NCI-H1417 treated with DMSO at 0.1 percent for 48 hours (cell line): ENCODE measurements at places on chromosomes 12 and 14.

DNA sequence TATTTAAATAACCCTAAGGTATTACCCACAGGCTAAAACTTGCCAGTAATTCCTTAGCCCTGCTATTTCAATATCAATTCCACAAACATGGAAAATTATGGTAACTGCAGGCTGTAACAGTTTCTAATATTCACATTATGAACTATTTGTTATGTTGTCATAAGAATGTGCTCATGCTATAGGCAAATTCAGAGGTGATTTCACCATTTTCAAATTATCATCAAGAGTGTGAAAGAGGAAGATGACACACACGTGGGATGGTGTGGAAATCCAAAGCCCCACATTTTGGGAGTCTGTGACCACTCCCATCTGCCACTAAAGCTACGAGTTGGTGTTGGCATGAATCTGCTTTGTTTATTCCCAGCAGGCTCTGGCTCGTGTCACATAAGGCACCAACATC is 5.9 kb upstream of the MYO1A start:
- DNase-seq, result no peak

DNA sequence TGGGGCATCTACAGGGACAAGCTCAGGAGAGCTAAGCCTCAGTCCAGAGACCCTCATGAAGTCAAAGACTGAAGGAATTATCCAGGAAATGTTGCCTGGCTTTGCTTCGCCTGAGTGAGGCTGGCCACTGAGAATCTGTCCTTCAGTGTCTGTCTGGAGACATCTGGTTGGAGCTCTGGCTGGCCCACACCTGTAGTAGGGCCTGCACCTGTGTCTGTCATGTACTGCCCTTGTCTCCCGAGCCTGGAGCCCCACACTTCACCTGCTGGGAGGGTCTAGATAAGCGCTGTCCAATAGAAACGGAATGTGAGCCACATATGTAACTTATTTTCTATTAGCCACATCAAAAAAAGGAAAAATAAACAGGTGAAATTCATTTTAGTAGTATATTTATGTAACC is 9.9 kb upstream of the HDAC7 start:
- no peak for DNase-seq

- no peak for DNase-seq
Observed at GRCh38 chr14:38208618-38209562, 1.2 kb downstream of the SSTR1 start.

DNA sequence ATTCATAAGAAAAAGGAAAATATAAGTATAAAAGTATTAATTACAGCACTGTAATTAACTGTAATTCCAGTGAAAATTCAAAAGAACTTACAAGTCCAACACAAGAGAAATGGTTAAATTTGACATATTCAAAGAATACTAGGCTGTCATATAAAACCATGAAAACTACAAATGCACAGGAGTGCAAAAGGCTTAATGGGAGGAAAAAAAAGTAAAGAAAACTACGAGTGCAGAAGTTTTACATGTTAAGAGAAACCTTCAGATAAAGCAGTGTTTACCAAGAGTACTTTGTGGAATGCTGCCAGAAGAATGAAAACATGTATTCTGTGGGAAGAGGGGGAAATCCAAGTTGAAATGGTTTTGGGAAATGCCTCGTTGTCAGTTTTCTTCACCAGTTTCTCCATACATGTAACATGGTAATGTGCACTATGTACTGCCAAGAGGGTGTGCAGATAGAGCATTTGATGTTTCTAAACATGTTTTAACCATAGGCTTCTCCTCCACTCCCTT is 9.1 kb downstream of the HEATR5A start:
- no peak for DNase-seq

- peak; percentile 87 for DNase-seq
Observed at GRCh38 chr14:56181681-56182085, 63.5 kb downstream of the PELI2 start.

DNA sequence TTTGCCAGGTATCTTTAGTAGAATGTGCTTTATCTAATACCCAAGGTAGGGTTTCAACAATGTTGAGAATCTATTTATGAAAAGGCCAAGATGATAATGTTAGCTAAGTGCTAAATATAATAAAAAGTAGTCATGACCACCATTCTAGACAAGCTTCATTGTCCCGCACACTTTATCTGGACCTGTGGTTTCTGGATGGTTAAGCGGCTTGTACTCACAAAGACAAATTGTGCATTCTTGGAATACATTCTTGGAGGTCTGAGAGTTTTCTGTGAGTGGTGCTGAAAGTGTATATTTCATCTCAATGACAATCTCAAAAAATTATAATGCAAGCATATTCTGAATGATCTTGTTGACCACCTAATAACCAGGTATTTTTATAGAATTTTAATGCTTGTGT is 646.9 kb downstream of the DIO2 start:
- DNase-seq, result no peak

- no peak for DNase-seq
Observed at GRCh38 chr12:103960616-103961227, 5.0 kb upstream of the TDG start.

GRCh38 chr14:95668235-95668772 is 17.9 kb upstream of the TCL1B start:
- no peak for DNase-seq

GRCh38 chr14:100391173-100391572 is 68.0 kb downstream of the SLC25A47 start:
- no peak for DNase-seq

- no peak for DNase-seq
Observed at GRCh38 chr14:76267322-76268046, 108.5 kb upstream of the ESRRB start.

DNA sequence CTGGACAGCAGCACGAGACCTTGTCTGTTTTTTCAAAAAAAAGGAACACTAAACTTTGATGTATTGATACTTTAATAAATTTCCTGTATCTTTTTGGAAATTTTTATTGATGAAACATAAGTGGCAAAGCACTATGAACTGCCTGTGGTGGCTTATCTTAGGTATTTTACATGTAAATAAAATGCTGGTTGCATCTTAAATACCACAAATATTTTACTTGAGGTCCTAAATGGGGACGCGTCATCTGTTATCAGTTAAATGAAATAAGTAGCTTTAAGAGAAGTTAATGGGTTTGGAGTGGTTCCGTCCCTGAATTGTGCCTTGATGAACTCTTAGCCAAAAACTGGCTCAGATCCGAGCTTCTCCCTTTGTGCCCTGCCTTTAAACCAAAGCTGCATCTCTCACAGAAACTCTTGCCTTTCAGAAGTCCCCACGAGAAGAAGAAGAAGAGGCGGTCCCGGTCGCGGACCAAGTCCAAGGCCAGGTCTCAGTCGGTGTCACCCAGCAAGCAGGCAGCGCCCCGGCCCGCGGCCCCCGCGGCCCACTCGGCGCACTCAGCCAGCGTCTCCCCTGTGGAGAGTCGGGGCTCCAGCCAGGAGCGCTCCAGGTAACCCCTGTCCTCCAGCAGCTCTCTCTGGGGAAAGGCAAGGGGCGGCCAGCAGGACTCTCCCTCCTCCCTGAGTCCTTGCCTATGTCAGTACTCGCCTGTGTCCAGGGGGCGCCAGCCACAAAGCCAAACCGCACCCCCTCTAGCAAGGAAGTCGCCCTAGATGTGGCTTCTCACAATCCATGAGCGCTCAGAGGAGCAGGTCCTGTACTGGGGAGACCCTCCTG is 31.2 kb upstream of the MMP17 start:
- DNase-seq, result no peak

DNA sequence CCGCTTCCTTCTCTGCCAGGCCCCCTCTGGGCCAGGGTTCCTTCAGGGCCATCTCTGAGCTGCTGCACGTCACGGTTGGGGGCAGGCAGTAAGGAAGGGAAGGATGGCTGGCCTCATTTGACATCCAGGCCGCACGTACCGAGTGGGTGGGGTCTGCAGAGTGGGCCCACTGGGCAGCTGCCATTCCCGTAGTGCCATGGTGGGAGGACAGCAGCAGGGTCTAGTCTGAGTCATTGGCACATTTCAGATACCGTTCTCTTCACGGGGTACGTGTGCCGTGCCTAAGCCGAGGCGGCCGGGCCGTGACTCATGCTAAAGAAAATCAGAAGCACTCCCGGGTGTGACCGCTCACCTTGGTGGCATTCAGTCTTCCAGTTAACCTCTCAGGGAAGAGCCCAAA is 43.9 kb downstream of the IL31 start:
- no peak for DNase-seq

DNA sequence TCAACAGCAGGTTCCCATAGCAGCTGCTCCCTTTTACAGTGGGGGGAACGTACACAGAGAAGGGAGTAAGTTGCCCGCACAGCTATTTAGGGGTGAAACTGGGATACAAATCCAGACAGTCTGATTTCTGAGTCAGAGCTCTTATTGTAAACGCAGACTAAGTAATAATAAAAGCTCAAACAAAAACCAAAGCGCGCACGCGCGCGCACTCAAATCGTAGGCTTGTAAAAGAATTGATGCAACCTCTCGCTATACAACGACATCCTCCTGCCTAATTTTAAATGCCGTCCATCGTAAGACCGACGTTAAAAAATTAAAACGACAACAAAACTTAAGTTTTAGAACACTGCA is 747 bp upstream of the DACT1 start:
- no peak for DNase-seq

DNA sequence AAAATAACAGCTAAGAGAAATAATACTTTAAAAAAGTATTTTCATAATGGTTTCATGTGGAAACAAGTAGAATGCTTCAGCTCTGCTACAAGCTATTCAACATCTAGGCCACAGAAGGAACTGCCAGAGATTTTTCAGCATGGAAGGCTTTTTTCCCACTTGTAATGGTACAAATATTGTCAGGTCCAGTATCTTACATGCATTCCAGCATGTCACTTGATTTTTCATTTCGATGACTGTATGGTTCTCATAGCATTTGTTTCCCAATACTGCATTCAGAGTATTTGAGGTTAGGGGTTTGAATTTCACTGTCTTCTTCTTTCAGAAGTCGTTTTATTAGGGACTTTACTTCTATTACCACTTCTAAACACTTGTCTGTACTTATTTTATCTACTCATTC is 1701.5 kb upstream of the FLRT2 start:
- no peak for DNase-seq

GRCh38 chr12:88351146-88351545 is 209.0 kb downstream of the TMTC3 start:
- DNase-seq, result no peak

DNA sequence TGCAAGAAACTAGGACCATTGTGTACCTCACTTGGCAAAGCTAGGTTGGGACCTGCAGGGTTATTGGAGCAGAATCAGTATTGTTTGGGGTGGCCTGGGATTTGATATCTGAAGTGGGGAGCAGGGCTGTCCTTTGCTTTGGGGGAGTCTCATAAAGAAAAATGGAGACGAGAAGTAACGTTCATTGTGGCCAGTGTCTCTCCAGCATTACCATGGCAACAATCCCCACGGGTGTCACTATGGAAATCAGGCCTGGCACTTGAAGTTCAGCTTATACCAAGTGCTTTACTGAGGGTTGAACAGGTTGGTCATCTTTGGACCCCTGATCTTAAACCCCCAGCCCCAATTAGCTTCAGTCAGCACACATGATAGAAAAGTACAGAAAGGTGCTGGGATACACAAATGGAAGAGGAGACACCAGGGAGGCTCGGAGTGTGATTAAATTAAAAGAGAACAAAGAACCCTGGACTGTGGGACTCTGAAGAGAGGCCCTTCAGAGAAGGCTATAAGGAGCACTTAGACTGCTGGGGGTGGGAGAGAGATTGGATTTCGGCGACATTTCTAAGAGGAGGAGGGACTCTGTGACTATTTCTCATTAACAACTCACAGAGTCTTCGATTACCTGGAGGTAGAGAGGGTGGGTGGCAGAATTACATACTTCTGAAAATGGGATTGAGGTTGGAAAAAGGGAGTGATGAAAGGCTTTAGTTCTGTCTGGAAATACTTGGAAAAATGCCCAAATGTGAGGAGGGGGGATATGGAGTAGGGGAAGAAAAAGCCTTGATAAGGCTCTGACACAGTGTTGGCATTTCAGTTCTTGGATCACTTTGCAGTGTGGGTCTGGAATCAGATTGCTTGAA is 3.7 kb downstream of the KIF5A start:
- peak; percentile 25 for DNase-seq

- DNase-seq, result no peak
Observed at GRCh38 chr12:74988156-74988555, 221.5 kb downstream of the KCNC2 start.

- peak; percentile 98 for DNase-seq
Observed at GRCh38 chr14:24141097-24141880, at the start of gene EMC9. EMC9 (minus strand) TSS chr14:24141591; CDS start chr14:24141304, 287 bp downstream.

GRCh38 chr14:22598099-22598895 is at the start of gene ABHD4:
ABHD4 (plus strand) TSS chr14:22598300; CDS start chr14:22598307, 7 bp downstream.
- no peak for DNase-seq

GRCh38 chr14:94767321-94767878 is 2.5 kb downstream of the GSC start:
- no peak for DNase-seq

DNA sequence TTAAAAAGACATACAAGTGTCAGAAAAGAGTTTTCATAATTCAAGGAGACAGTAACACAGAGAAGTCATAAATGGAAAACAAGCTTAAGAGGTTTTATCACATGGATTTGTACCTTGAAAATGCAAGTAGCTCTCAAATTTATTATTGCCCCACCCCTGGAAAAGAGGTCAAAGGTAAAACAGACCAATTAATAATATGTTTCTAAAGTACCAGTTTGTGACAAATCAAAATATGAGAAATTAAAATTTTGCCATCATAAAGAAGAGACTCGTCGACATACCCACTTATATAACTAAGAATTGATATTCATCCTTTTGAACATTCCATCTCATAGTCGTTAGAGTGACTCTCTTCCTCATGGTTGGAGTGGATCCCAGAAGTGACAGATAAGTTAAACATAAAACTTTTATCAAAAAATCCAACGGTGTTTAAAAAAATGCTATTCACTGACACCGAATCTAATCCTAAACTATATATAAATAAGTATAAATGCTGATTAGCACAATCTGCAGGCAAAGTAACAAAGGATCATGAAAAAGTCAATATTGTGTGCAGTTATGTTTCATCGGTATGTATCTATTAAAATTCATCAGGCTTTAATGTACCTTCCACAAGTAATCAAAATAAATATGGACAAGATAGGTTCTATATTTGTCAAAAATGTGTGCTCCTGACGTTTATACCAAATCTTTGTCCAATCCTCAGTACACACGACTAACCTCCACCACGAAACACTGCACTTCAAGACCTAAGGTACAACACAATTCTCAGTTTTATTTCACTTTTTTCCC is 2.3 kb downstream of the CORO1C start:
- DNase-seq, result no peak
